ENCODE measurements at places on chromosomes 5 and 9.

GRCh38 chr9:108363311-108363710 lies 492.5 kb downstream of the ACTL7B start:
- no peak for DNase-seq

GRCh38 chr5:73027361-73027760 lies 71.5 kb downstream of the FCHO2 start:
- no peak for DNase-seq

DNA sequence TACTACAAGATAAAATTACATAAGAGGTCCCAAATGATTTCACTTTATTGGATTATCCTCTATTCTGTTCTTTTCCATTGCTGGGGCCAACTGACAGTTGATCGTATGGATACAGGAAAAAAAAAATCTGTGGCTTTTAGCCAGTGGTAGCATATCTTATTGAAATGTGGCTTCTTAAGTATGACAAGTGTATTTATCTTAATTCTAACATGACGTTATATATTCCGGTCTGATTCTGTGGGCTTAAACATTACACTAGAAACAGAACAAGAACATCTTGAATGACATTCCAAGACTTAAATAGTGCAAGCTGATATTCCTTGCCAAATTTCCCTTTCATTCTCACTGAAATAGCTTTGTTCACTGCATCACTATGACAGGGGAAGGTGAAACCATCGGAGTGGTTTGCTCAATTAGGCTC lies 117.9 kb downstream of the INSYN2B start:
- DNase-seq = no peak

GRCh38 chr5:171762021-171762608 lies 23.5 kb upstream of the SMIM23 start:
- DNase-seq = no peak

- peak; percentile 17 for DNase-seq
Observed at GRCh38 chr5:2017540-2018389, 135.0 kb upstream of the IRX4 start.

DNA sequence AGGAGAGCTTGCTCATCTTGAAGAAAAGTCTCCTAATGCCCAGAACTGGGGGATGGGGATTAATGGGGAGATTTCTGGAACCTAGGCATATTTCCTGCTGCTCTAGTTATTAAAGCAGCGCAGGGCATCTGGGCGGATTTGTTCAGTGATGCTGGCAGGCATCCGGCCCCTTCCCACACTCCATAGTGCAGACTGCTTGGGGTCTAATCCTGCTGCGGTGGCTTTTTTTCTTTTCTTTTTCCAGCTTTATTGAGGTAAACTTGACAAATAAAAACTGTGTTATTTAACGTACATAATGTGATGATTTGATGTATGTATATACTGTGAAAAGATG lies 30.7 kb downstream of the PPARGC1B start:
- DNase-seq = no peak

- no peak for DNase-seq
Observed at GRCh38 chr5:113122053-113122452, 145.5 kb downstream of the DCP2 start.

GRCh38 chr5:107670932-107671741 lies at the start of gene EFNA5:
Gene EFNA5, minus strand, starts transcription at chr5:107670937.
- no peak for DNase-seq

- DNase-seq = no peak
Observed at GRCh38 chr5:140345919-140346347, 470 bp downstream of the HBEGF start.

GRCh38 chr5:119019501-119019900 lies 31.2 kb upstream of the DTWD2 start:
- no peak for DNase-seq

GRCh38 chr5:24862117-24862516 lies 217.3 kb upstream of the CDH10 start:
- no peak for DNase-seq

- no peak for DNase-seq
Observed at GRCh38 chr9:136312436-136312835, 8.5 kb upstream of the CCDC187 start.

GRCh38 chr5:147555176-147555575 lies 45.3 kb upstream of the DPYSL3 start:
- DNase-seq = no peak

DNA sequence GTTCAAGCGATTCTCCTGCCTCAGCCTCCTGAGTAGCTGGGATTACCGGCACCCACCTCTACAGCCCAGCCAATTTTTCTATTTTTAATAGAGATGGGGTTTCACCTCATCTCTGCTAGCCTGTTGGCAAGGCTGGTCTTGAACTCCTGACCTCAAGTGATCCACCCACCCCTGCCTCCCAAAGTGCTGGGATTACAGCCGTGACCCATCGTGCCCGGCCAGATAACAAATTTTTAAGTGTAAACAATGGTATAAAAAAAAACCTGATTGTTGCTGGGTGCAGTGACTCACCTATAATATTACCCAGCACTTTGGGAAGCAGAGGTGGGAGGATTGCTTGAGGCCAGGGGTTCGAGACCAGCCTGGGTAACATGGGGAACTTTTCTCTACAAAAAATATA lies 28.0 kb upstream of the N4BP3 start:
- DNase-seq = no peak

DNA sequence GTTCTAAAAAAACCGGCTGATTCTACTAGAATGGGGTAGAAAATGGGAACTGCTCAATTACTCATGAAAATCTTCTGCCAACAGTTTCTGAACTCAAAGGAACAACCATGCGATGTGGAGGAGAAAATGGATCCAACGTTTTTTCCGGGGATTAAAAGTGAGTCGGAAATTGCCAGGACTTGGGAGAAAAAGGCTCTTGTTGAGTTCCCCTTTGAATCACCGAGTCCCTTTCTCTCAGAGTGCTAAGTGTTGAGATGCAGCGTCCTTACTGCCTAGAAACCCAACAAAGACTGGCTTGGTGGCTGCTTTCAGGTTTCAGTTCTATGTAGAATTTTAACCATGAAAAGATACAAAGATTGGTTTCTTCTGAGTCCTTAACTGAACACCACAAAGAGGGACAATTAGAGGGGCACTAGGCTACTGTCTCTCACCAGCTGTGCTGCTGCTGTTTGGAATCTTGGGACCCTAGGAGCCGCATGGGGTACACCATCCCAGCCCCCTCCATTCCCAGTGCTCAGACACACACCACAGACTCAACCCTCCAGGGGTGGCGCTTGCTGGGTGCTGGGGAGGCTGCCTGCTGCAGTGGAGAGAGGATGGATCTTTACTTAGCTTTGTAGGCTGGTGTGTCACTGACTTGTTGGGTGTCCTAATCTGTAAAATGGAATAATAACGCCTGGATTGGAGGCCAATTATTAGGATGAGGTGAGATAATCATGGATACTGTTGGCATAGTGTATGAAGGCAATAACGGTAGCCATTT lies 21.5 kb upstream of the NEUROG1 start:
- no peak for DNase-seq

GRCh38 chr5:119187776-119188529 lies 117.1 kb downstream of the DMXL1 start:
- no peak for DNase-seq

- DNase-seq = no peak
Observed at GRCh38 chr9:136687721-136688223, 515 bp upstream of the AGPAT2 start.

- DNase-seq = no peak
Observed at GRCh38 chr9:65426231-65426630, 141.2 kb upstream of the FOXD4L5 start.

DNA sequence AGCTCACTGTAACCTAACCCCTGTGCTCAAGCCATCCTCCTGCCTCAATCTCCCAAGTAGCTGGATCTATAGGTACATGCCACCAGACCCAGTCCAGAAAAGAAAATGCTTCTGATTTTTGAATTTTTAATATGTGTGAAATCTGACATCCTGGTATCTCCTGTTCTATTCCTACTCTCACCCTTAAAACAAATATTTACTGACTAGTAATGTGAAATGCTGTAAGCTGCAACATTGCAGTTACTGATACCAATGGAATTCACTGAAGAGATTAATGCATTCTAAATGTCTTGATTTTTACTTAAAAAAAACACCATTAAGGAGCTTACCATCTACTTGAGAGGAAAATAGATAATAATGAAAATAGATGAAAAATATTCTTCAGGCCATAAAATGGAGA lies 162.7 kb upstream of the TSLP start:
- DNase-seq = no peak

GRCh38 chr5:1747803-1748085 lies 51.9 kb downstream of the MRPL36 start:
- DNase-seq = no peak

- DNase-seq = no peak
Observed at GRCh38 chr5:14410068-14410393, 171.6 kb upstream of the OTULINL start.

DNA sequence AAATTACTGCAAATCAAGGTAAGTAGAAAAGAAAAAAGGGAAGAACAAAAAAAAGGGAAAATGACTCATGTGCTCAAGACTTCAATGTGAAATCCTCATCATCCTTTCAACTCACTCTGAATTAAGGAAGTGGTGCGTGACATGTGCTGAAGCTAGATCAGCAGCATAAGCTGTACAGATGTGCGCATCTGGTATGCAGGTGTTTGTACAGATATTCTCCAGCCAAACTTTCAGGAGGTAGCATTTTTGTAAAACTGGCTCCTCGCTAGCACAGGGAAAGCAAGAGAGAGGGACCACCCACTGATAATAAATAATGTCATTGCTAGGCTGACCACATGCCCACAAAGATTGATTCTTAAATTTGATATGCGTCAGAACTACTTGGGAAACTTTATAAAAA lies 253.9 kb upstream of the RGMB start:
- no peak for DNase-seq

- DNase-seq = no peak
Observed at GRCh38 chr9:92503156-92503555, 20.9 kb upstream of the ASPN start.

DNA sequence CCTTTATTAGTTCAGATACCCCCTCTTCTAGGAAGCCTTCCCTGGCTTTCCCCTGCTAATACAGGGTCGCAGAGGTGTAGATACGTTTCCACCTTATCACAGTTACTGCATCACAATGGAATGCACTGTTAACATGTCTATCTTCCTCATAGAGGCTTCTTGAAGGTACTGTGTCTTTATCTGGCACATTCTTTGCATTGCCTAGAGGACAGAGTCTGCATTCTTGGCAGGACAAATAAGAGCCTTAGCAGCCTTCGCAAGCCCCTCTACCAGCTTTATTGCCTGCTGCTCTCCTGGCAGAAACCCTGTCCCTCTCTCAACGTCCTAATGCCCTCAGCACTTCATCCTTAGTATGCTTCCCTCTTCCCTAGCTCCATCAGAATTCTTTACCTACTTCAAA lies 31.6 kb downstream of the SLC1A3 start:
- DNase-seq = no peak

- DNase-seq = no peak
Observed at GRCh38 chr9:88784960-88785359, 206.3 kb upstream of the S1PR3 start.

DNA sequence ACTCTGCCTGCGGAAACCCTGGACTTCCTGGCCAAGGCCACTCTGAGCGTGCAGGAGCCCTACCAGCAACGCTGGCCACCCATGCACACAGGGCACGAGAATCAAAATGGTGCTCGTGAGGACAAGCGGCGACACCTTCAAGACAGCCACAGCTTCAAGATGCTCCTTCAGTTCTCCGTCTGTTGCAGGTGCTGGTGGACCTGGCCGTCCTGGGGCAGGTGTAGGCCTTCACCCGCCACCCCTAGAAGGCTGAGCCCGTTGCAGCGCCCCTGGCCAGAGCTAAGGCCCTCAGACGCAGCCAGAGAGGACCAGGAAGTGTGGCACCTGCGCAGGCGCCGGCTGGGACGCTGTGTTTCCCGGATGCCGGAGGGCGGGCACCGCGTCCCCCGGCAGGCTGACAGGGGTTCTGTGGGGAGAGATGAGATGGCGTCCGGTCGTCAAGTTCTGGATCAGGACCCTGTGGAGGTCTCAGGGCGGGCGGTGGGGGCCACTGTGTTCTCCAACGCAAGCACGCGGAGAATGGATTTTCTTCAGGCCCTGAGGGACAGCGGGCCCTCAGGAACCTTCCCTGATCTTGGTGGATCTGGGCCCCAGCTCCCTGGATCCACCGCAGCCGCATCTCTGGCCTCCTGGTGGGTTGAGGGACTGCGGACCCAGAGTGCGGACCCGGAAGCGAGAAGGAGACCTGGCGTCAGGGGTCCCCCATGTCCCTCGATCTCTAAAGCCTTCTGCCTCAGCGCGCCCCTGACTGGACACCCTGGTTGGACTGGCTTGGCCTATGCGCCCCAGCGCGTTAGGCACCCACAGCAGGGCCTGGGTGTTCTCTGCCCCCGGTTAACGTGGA lies 1770.8 kb upstream of the CDH9 start:
- no peak for DNase-seq

DNA sequence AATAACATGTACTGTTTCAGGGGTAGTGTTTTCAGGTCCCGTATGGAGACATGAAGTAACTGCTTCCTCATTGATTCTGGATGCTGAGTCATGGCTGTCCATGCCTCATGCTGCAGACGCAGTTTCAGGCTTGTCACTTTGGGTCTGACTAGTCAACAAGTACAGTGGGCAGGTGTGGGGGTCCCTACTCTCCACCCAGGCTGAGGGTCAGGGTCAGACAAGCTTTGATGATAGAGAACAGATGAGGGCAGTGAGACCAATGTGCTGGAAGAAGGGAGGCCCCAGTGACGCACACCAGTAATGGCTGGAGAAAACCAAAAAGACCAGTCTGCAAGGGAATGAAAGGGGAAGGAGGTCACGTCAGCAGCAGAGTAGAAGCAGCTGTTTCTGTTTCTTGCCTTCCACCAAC lies 80.0 kb upstream of the NFIL3 start:
- no peak for DNase-seq

- no peak for DNase-seq
Observed at GRCh38 chr9:71895955-71896354, 15.0 kb downstream of the ABHD17B start.

- no peak for DNase-seq
Observed at GRCh38 chr9:77092536-77092935, 73.1 kb downstream of the FOXB2 start.

DNA sequence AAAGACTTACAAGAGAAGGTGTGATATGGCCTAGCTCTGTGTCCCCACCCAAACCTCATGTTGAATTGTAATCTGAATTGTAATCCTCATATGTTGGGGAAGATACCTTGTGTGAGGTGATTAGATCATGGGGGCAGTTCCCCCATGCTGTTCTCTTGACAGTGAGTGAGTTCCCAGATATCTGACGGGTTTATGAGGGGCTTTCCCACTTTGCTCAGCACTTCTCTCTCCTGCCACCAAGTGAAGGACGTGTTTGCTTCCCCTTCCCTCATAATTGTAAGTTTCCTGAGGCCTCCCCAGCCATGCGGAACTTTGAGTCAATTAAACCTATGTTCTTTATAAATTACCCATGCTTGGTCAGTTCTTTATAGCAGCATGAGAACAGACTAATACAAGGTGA lies 49.0 kb downstream of the CDO1 start:
- DNase-seq = no peak

GRCh38 chr9:6969805-6970204 lies 212.0 kb downstream of the KDM4C start:
- DNase-seq = no peak

- no peak for DNase-seq
Observed at GRCh38 chr9:20906326-20906725, 125.1 kb downstream of the HACD4 start.

DNA sequence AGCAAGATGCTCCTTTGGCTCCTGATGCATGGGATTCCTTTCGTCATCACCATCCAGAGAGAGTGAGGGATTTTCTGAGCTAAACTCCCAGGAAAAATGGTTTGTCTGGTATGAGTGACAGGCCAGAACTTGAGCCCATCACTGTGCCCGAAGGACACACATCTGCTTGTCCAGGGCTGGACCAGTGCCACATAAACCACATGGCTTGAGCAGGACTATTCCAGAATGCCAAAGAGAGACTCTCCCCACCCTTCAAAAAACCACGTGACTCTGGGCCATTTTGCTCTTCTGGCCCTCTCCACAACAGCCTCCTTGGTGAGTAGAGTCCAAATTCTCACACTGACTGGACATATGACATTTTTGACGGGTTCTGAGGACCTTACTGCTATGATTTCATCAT lies 46.4 kb upstream of the SHC3 start:
- no peak for DNase-seq
